ENCODE measurements at places on chromosomes 1 and 21.

GRCh38 chr1:154548028-154548427, 10.4 kb downstream of the UBE2Q1 start:
- no peak for DNase-seq

GRCh38 chr21:42433946-42434551, 30.3 kb downstream of the UBASH3A start:
- DNase-seq, result no peak

DNA sequence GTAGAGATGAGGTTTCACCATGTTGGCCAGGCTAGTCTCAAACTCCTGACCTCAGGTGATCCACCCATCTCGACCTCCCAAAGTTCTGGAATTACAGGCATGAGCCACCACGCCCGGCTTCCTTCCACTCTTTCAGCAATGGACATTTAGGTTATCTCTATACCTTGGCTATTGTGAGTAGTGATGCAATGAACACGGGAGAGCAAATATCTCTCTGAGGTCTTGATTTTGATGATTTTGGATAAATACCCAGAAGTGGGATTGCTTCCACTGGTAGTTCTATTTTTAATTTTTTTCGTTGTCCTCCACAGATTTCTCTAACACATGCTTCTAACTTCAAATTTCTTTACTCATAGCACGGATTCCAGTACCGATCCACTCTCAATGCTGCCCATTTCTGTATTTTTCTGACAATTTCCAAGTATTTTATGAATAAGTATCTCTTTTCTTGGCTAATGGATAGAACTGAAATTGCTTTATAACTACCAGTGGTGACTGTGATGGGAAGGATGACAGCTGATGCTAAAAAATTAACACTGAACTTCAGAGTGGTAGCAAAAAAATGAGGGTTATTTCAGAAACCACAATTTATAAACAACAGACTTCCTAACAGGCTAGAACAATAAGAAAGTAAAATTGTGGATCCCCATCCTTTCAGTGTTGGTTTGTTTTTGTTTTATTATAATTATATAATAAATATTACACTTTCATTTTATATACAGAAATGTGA, 327.5 kb upstream of the RUNX1 start:
- no peak for DNase-seq

DNA sequence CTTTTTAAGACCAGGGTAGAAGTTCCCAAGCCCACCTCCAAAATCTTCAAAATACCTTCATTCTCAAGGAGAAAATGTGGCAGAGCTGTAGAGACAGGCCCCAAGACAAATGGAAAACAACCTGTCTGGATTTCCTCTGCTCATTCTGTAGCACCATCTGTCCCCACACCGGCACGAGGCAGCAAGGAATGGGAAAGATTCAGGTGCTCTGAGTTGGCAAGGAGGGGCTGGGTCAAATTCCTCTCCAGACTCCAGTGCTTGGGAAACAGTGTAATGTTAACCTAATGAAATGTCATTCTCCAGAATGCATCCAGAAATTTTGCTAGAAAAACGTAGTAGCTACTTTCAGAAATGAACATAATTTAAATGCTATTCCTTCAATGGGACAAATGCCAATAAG, 9.3 kb downstream of the PABPC4 start:
- DNase-seq, result no peak

DNA sequence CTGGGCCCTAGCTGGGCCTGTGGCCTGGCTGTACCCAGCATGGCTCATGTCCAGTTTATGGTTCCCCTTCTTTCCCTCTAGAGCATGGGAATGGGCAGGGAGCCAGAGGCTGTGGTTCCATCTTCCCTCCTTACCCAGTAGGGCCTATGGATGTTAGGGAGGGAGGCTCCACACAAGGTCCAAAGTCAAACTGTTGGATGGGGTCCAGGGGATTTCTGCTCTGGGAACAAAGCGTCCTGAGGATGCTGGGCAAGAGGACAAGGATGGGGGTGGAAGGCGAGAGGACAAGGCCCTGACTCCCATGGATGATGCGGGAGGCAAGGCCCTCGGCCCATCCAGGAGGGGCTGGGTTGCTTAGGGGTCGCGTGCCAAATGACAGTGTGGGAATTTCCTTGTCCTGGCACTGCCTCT, 17.3 kb downstream of the CSF1 start:
- DNase-seq, result no peak

DNA sequence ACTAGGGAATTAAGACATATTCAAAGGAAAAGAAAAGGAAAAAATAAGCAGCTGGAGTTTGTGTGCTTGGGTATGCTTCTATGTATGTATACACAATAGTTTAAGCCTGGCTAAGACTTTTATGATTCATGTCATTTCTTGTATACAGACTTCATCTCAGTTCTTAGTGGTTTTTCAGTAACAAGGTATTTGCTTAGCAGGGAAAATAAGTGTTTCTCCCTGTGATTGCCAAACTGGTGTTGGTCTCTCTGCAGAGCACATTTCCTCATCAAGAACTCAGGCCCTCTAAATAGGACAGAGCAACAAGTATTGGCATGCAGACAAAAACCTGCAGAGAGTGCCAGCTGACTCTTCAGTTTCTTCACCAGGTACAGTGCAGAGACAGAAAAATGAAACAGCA, 484.4 kb upstream of the ZRANB2 start:
- DNase-seq, result no peak

- DNase-seq, result no peak
These were observed 231.6 kb downstream of the NFIA start for GRCh38 chr1:61313906-61314422.

DNA sequence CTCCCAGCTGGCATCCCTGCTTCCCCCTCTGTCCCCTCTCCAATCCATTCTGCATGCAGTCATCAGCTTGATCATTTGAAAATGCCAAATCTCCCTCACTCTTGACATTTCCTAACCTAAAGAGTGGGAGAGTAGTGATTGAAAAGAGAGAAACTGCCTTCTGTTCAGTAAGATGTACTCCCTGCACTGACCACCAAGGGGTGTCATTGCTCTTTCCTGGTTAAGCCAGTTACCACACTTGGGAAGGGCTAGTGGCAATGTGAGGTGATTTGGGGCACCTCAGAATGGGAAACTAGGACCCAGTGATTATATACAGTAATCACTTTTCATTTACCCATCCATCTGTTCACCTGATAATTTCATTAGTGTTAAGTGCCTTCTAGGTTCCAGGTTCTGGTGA, 6.9 kb upstream of the TMEM269 start:
- DNase-seq, result no peak

GRCh38 chr1:2460203-2460602, 15.9 kb upstream of the PLCH2 start:
- no peak for DNase-seq

DNA sequence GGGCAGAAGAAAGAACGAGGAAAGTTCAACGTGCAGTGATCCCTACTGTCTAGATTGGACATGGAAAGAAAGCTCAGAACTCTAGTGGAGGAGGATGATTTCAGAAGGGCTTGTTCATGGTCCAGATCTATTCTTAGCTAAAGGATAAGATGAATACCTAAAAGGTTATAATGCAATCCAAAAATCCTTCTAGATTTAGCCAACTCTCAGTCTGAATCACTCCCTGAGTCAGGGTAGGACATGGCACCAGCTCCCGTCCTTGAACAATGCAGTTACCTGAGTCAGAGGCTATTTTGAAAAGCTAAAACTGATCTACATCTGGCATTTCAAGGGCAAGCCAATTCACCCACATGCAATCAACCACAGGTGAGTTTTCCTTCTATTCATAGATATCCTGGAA, 38.8 kb upstream of the HIVEP3 start:
- no peak for DNase-seq

GRCh38 chr1:184051138-184051484, 419 bp upstream of the TSEN15 start:
- DNase-seq, result no peak

DNA sequence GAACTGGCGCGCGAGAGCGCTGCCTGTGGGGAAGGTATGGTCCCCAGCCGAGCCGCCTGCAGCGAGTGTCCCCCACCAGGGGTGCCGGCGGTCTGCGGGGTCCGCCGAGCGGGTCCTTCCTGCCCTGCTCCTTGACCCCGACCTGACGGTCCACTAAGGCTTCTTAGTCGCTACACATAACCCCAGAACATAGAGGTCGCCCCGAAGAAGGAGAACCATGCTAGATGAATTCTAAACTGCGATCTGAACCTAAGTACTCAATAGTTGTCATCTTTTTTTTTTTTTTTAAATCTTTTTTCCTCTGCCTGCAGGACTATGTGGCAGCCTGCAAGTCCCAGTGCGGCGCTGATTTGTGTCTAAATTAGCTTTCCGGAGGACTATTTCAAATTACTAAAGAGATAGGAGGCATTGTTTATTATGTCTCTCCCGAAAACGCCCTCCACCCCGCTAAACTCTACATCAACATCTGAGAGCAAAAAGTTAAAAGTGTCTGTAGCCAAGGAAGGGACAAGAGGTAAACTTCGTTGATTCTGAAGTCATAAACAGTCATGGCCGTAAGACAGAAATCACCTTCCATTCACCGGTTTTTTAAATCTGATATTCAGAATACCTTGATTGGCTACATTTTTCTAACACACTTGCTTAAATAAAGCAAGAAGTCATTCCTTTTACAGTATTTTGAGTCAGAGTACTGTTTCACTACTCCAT, 476 bp downstream of the AXDND1 start:
- DNase-seq, result no peak

GRCh38 chr1:15188130-15188524, 34.6 kb downstream of the TMEM51 start:
- no peak for DNase-seq

GRCh38 chr1:202687370-202687769, 22.9 kb downstream of the SYT2 start:
- no peak for DNase-seq

GRCh38 chr1:86515597-86515996, 31.3 kb upstream of the CLCA4 start:
- no peak for DNase-seq

DNA sequence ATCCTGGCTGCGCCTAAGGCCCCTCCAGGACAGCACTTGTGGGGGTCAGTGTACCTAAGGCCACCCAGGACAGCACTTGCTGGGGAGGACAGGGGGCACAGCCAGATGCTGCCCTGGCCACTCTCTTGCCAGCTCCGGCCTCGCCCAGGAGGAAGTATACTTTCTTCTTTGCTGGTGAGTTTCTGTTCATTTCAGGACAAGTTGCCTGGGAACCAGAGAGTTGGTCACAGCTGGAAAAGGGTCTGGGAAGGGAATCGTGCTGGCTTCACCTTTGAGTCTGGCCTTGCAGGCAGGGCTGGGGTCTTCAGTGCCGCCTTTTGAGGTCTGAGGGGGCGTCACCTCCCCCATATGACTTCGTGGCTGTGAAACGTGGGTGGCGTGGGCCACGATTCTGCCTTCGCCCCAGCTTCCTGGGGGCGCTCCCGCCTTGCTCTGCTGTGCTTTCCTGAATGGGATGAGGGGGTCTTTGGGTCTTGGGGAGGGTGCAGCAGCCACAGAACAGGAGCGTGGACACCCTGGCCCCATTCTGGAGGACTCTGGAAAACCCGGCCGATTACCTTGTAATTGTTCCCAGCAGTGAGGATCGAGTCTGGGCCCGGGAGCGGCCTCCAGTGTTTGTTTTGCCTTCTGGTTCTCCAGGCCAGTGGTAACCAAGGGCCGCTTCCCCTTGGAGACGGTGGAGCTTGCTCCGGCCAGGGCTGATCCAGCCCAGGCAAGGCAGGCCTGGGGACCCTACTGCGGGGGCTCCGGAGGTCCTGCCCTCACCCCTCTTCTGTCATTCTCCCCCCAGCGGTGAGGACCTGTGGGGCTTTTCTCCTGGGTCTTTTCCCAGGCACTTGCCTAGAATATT, 45.9 kb downstream of the SPSB1 start:
- DNase-seq, result no peak

- no peak for DNase-seq
These were observed 4.6 kb downstream of the LRP8 start for GRCh38 chr1:53323316-53323715.

GRCh38 chr1:6330410-6330911, 63.1 kb downstream of the ACOT7 start:
- no peak for DNase-seq

DNA sequence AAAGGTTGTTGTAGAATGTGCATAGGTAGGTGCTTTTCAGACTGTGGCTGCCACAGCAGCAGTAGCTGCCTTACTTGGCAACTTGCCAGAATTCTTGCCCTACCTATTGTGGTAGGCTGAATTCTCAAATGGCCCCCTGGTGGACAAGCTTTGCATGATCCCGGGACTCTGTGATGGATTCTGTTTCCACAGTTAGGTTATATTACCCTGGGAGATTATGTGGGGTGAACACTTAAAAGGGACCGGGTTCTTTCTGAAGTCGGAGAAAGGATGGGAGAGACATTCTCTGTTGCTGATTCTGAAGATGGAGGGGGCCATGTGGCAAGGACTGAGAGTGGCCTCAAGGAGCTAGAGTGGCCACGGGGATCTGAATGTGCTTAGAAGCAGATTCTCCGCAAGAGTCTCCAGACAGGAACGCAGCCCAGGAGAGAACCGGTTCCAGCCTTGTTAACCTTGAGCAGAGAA, 32.1 kb upstream of the KCNE1 start:
- DNase-seq, result no peak

DNA sequence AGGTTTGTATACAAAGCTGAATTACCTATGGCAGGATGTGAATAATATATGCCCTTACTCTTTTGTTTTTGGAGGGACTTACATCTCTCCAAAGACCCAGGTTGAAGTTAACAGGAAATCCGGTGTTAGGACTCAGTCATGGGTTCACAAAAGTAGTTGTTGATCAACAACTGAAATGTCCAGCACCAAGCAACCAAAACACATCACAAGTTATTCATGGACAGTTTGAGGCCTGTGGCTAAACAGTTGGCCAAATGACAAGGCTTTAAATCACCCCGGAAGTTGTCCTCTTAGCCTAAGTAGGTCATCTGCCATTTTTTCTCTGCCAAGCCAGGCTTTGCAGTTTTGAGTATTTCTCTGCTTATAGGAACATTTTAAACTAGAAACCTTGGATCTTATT, 89.9 kb downstream of the CD247 start:
- no peak for DNase-seq

DNA sequence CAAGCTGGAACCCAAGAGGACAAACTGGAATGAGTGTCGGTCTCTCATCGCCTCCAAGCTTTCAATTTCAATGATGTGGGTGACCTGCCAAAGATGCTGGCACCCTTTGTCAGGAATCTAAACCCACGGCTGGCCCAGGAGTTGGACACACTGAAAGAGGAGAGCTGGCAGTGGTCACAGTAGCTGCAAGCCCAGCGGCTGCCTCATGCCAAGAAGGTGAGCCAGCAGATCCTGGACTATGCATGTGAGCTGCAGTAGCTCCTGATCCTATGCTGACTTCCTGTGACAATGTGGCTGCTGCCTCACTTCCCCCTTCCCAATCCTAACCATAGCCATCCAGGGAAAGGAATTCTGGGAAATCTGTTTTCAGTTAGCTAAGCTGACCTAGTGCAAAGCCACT, 117.0 kb upstream of the VAV3 start:
- DNase-seq, result no peak

DNA sequence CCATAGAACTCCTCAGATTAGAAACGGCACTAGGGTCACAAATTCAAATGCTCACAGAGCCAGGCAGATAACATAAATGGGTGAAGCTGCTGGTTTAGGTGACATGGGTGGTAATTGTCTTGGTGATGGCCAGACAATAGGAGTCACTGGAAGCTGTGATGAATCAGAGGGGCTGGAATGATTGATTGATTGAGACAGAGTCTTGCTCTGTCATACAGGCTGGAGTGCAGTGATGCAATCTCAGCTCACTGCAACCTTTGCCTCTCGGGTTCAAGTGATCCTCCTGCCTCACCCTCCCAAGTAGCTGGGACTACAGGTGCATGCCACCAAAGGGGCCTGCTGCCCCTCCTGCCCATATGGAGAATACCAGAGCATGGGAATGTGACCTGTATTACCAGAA, 63.0 kb downstream of the HIVEP3 start:
- no peak for DNase-seq

- no peak for DNase-seq
These were observed 66.3 kb downstream of the ARHGEF10L start for GRCh38 chr1:17605582-17606344.

All from stimulated activated CD8-positive, alpha-beta memory T cell treated with anti-CD3 and anti-CD28 coated beads, Interleukin-2, amount 100 ng/mL, for 48 hours (primary cell).